ENCODE measurements at places on chromosomes 6 and 20.

GRCh38 chr6:52190409-52190808 lies 4.2 kb downstream of the IL17A start:
- DNase-seq = no peak

- no peak for DNase-seq
Observed at GRCh38 chr6:7021301-7021700, 86.5 kb upstream of the RREB1 start.

GRCh38 chr6:1285556-1285955 lies 26.3 kb upstream of the FOXQ1 start:
- DNase-seq = peak; percentile 26

- peak; percentile 50 for DNase-seq
Observed at GRCh38 chr6:80959034-80959433, 793.4 kb downstream of the TENT5A start.

DNA sequence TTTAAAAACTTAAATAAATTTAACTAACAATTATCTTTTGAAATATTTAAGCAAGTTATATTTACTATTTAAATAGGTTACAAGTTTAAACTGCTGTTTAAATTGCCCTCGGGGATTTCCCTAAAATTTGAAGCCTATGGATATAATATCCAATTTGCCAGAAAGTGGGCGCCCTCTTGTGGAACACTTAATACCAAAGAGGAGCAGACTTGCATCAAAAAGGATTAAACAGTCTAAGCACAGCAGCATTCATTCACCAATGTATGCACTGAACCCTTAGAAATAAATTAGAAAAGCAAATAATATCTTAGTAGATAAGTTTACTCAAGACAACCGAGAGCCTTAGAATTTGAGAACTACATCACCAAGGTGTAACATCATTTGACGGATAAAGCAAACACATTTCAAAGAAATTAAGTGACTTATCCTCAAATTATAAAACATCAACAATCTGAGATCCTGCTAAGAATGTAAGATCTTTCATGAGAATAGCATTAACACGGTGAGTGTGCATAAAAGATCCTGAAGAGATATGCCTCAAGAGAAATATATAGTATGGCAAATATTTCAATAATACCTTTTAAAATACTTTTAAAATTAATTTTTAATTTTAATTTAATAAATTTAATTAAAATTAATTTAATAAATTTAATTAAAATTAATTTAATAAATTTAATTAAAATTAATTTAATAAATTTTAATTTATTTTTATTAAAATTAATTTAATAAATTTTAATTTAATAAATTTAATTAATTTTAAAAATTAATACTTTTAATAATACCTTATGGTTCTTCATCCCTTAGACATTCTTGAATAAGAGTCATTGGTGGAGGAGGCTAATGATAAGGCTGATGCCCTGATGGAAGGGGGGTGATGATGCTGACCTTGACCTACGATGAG lies 11.5 kb upstream of the MEP1A start:
- peak; percentile 90 for DNase-seq

- DNase-seq = no peak
Observed at GRCh38 chr6:157461000-157461915, 80.3 kb downstream of the ZDHHC14 start.

DNA sequence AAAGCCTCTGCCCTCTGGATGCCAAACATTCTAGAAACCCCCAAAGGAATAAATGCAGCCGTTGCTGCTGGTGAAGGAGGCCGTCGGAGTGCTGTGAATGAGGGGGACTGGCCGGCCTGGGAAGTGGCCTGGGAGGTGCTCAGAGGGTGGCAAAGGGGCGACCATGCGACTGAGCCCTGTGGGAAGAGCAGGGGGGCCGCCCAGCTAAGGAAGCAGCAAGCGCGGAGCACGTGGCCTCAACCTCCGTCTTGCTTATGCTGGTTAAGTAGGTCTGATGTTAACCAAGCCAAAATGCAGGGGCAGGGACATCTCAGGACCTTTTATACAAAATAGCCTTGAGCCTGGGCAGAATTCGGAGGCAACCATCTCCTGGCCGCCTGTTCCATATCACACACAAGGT lies 381.5 kb downstream of the TAF4 start:
- no peak for DNase-seq

- no peak for DNase-seq
Observed at GRCh38 chr20:37468886-37469285, 52.2 kb upstream of the NNAT start.

GRCh38 chr20:47521059-47521808 lies 19.5 kb downstream of the NCOA3 start:
- no peak for DNase-seq

DNA sequence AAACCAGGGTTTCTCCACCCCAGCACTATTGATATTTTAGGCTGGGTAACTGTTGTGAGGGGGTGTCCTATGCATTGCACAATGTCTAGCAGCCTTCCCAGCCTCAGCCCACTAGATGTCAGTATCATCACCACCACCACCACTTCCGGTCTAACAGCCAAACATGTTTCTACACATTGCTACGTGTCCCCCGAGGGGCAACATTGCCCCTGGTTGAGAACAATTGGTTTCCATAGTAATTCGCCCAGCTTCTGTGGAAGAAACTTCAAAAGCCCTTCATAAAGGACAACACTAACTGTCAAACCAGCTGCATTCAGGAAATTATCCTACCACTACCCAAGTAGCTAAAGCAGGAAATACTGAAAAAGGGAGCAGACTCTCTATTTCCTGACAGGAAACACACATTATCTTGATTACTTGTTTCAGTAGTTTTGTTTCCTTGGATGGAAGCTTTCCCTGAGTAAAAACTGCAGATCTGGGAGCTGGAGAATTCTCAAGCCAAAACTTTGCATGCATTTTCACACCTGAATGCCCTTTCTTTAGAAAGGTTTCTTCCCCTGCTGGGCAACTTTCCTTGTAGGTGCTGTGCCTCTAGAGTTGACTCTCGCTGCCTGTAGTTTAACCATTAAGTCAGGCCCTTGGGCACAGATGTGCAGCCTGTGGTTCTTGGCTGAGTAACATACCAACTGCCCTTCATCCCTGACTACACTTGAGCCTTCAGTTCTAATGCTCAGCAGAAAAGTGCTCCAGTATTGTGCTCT lies 23.6 kb downstream of the PKHD1 start:
- DNase-seq = peak; percentile 39

- DNase-seq = no peak
Observed at GRCh38 chr6:27228963-27229477, 18.5 kb upstream of the PRSS16 start.

GRCh38 chr6:136761227-136761922 lies 30.9 kb downstream of the MAP3K5 start:
- DNase-seq = peak; percentile 33

DNA sequence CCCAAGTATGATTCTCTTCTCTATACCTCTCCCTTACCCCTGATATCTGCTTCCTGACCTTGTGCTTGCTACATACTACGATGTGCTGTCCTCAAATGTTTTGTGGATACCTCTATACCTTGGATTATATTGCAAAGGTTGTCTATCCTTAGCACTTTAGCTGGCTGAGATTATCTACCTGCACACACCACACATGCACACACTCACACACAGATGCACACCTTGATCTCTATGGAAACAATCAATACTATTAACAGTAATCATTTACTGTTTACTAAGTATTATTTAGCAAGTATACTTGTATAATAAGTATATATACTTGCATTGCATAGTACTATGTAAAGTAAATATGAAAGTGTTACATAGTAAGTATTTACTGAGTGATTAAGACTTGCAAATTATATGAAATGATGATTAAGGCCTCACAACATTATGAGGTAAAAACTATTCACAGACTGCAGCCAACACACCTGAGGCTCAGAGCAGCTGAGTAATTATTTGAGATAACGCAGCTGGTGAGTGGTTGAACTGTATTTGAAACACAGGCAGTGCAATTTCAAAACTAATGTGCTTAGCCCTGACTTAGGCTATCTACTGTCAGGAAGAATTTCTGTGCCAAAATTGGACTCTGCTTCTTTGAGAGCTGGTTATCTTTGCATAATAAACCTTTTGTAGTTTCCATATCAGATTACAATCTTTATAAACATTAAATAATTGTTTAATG lies 699.9 kb downstream of the FRK start:
- no peak for DNase-seq

- DNase-seq = peak; percentile 74
Observed at GRCh38 chr20:63706852-63707557, 771 bp downstream of the ARFRP1 start.

- no peak for DNase-seq
Observed at GRCh38 chr20:44120676-44121425, 66.1 kb downstream of the JPH2 start.

GRCh38 chr6:32963866-32964265 lies 4.5 kb upstream of the BRD2 start:
- DNase-seq = no peak

DNA sequence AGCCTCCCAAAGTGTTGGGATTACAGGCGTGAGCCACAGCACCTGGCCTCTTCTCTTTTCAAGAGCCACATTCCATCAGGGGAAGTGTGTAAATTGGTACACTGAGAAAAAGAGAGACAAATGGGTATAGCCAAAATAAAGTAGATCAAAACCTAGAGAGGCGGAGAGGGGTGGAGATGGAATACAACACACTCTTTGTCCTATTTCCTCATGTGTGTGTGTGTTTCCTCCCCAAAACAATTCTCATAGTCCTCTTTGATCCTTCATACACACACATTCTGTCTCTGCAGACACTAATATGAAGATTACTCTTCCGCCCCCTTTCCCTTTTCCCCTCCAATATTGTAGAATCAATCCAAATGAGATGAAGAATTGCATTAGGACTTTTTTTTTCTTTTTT lies 16.0 kb downstream of the PXT1 start:
- no peak for DNase-seq

DNA sequence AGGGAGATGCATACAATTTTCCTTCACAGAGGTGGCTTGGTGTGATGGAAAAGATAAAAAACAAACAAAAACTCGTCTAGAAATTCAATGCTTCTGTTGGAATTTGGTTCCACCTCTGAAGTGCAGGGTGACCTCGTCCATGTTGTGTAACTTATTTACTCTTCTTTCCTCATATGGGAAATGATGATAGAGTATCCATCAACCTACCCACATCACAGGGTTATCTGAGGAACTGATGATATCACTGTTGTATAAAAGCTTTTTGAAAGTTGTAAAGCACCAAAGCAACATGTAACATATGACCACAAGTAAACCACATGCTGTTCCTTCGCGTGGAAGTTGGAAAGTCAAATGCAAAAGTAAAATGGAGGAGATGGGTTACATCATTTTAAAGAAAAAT lies 212.0 kb upstream of the SGK1 start:
- peak; percentile 22 for DNase-seq

DNA sequence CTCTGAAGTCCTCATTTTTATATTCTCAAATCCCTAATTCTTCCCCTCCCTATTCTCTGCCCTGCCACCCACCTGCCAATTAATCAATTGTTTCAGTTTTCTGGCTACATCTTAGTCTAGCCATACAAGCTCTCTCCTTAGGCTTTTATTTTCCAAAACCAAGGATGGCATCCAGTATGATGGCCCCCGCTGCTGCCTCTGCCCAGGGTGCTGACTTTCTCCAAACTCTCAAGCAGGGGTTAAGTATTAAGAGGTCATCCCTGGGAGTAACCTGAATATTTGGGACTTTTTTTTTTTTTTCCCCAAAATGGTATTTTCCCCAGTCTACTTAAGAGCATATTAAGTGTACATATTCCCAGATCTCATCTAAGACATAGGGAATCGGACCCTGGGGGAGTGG lies 183.8 kb downstream of the DHX35 start:
- no peak for DNase-seq

- no peak for DNase-seq
Observed at GRCh38 chr6:170305805-170306323, 694 bp upstream of the FAM120B start.

DNA sequence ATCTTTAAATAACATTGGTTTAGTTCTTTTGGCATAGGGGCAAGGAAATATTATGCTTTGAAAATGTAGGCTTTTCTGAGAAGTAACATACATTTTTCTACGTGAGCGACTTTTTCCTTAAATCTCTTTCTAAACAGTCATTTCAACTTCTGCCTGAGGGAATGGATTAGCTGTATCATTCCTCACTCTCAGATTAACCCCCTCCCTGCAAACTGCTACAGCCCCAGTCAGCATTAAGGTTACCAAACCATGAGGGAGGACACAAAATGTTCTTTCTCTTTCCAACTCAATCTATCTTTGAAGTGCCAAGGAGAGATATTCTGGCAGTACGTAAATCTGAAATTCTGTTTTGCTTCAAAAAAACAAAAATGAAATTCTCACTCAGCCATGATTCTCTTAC lies 231.3 kb upstream of the FLRT3 start:
- DNase-seq = peak; percentile 87

GRCh38 chr6:105458551-105458950 lies 55.7 kb upstream of the PREP start:
- no peak for DNase-seq

DNA sequence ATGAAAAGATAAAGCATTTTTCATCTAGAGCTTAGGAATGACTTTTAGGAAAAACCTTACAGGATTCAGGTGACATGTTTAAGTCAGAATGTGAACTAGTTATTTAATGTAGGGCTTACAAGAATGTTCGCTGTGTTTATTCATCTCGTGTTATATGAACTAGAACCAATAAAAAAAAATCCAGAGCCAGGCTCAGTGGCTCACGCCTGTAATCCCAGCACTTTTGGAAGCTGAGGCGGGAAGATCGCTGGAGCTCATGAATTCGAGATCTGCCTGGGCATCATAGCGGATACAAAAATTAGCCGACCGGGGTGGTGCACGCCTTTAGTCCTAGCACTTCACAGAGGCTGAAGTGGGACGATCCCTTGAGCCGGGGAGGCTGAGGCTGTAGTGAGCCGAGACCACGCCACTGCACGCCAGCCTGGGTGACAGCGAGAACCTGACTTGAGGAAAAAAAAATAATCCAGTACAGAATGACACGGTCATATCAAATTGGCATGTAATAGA lies 46.3 kb downstream of the OR2B2 start:
- peak; percentile 37 for DNase-seq

DNA sequence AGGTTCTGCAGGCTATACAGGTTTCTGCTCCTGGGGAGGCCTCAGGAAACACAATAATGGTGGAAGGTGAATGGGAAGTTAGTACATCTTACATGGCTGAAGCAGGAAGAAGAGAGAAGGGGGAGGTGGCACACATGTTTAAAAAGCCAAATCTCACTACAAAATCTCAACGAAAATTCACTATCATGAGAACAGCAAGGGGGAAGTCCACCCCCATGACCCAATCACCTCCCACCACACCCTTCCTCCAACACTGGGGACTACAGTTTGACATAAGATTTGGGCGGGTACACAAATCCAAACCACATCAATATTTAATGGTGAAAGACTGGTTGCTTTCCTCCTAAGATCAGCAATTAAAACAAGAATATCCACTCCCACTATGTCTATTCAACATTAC lies 13.8 kb upstream of the POLR1H start:
- no peak for DNase-seq

GRCh38 chr20:36644032-36644705 lies 1.8 kb downstream of the SLA2 start:
- DNase-seq = no peak

- no peak for DNase-seq
Observed at GRCh38 chr6:162728706-162729105, 932 bp downstream of the PACRG start.

DNA sequence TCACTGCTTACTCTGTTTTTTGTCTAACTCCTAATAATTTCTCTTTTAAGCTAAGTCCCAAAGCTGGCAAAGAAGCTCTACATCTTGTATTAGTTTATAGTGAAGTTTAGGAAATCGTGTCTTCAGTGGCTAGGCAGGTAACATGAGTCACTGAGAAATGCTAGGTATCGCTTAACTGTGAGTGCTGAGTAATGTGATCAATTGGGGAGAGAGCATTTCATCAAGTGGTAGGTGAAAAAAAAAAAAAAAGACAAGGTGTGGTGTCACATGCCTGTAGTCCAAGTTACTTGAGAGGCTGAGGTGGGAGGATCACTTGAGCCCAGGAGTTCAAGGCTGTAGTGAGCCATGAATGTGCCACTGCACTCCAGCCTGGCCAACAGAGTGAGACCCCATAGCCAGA lies 125.3 kb downstream of the FAM83B start:
- no peak for DNase-seq
